ENCODE measurements at places on chromosomes 11 and 22.

DNA sequence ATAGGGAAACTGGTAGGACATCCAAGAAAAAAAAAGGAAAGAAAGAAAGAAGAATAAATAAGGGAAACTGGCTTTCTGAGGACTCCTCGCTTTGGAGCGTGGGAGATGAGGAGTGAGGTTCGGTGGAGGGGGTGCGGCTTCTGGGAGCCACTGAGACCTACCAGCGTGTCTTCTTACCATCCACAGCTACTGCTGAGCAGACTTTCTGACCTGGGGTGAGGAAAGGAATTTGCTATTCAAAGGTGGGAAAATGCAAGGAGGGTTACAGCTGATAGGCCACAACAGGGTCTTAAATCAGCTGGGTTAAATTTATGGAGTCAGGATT is 488 bp upstream of the SELENOM start:
- DNase-seq = no peak

DNA sequence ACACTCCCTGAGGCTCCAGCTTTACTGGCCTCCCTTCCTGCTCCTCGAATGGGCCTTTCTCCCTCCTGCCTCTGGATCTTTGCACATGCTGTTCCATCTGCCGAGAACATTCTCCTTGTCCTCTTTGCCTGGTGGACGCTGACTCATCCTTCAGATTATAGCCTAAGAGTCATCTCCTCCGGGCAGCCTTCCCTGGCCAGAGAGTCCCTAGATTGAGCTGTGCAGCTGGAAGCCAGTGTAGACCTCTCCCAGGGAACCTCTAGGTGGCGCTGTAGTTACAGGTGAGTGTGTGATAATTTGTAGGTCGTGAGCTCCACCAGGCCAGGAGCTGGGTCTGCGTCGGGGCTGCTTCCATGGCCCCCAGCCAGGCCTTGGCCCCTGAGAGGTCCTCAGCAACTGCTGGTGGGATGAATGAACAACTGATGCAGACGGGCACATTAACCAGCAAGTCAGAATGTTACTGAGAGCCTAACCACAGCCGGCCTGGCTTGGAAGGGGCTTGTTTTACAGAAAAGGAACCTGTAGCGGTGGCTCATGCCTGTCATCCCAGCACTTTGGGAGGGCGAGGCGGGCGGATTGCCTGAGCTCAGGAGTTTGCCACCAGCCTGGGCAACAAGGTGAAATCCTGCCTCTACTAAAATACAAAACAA is 8.7 kb downstream of the PNPLA5 start:
- no peak for DNase-seq

DNA sequence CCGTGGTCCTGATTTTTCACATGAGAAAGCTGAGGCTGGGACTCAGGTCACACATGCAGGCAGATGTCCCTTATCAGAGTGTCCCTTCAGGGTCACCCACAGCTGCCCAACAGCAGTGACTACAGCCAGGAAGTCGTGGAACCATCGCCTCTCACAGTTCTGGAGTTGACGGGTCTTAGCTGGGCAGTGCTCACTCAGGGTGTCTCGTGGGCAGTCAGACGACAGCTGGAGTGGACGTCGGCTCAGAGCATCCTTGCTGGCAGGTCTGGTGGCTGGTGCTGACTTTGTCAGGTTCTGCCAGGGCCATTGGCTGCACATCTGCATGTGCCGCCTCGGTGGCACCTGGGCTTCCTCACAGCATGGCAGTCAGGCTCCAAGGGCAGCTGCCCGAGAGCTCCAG is 35.6 kb upstream of the TH start:
- DNase-seq = no peak

DNA sequence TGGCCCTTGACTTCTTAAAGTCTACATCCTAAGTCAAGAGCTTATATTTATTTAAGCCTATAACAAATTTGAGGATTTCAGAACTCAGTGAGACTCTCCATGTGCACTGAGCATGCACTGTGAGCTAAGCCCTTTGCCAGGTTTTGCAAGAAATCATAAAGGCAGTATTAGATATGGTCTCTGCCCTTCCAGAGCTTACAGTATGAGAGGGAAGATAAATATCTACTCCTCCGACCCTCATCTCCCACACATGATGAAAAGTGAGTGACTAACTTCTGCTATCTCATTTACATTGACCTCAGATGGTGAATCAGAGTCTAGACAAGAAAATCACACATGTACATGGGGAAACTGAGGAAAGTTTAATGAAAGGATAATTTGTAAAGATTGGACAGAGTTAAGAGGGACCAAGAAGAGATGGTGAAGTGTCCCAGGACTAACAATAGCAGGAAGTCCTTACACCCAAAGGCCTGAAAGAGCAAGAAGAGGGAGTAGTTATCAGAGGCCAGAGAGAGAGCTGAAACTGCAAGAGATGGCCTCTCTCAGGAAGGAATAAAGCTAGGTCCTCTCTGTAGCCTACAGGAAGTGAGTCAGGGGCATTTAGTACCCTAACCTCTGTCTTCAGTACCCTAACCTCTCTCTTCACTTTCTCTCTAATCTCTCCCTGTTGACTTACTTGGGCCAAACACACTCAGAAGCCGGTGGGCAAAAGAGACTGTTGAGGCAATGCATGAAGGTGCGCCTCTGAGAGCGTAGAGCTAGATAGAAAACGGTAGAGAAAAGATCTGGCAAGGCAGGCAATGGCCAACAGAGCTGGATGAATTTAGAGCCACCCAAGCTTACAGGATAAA is 23.0 kb upstream of the BLID start:
- no peak for DNase-seq

GRCh38 chr22:19892925-19893324 is 38.3 kb upstream of the GNB1L start:
- no peak for DNase-seq

- DNase-seq = no peak
Observed at GRCh38 chr11:17331669-17332068, 19.9 kb upstream of the NCR3LG1 start.

DNA sequence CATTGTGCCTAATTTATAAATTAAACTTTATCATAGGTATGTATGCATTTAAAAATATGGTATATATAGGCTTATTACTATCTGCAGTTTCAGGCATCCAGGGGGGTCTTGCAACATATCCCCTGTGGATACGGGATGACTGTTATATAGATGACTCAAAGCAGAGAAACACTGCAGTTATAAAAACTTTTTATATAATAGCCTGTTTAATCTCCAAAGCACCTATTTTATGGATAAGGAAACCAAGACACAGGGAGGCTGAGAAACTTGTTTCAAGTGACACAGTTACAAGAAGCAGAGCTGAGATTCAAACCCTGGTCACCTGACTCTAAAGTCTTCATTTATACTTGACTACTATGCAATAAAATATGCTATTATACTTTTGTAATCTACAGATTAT is 897.7 kb downstream of the KCNA4 start:
- DNase-seq = no peak

- no peak for DNase-seq
Observed at GRCh38 chr11:132556316-132556715, 976.0 kb downstream of the OPCML start.
